NCI-H2029 treated with DMSO at 0.1 percent for 48 hours (cell line): ENCODE measurements at places on chromosomes 7 and 10.

DNA sequence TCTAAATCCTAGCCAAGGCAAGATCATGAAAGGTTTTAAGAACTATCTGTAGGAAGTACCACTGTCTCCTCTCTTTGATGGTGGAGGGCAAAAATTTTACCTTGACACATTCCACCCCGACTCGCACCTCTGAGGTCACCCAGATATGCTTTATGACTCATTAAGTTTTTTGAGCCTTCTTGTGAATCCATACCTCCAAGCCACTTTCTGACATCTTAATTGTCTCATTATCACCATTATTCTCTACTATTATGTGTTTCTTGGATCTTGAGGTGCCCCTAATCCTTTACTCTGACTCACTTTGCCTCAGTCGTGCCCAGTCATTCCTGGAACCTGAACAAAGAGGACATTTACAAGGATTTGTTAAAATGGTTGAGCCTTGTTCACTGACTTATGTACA lies 146.6 kb downstream of the RAPGEF5 start:
- DNase-seq: no peak

DNA sequence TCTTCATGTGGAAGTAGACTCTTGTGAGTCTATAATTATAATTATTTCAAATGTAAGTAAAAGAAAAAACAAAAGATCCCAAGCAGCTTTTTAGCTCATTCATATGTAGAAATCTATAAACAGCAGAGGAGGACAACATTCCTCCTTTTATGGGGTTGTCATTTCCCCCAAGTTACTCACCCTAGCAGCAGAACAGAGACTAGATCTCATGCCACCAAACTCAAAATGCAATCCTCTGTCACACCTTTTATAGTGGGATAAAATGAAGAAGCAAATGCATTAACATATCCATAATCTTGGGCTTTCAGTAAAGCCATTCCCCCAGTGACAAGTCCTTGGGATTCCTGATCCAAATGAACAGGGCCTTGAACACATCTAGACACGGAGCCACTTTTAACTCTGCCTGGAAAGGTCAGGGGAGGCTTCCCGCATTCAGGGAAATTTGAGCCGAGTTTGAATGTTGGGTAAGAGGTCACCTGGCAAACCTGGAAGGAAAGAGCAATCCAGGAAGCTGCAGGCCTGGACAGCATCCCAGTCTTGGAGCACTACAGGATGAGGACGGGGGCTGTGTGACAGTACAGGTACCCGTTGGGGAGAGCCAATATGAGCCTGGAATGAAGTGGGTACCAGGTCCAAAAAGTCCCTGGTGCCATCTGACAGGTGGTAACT lies 76.4 kb downstream of the DOCK4 start:
- peak; percentile 89 for DNase-seq

DNA sequence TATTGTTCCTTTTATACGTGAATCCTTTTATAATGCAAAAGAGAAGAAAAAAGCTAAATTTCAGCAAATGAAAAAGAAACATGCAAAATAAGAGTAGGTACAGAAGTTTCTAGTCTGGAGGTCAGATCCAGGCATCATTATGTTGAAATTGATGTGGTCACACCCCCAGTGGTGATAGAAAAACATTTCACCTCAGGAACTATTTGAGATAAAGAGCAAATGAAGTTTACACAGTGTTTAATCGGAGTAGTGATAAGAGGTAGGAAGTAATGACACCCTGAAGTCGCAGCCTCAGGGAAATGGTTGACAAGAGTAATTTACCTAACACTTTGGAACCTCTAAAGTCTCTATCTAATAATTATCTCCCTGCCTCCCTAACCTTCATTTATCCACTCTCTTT lies 536.0 kb upstream of the STEAP1 start:
- no peak for DNase-seq

DNA sequence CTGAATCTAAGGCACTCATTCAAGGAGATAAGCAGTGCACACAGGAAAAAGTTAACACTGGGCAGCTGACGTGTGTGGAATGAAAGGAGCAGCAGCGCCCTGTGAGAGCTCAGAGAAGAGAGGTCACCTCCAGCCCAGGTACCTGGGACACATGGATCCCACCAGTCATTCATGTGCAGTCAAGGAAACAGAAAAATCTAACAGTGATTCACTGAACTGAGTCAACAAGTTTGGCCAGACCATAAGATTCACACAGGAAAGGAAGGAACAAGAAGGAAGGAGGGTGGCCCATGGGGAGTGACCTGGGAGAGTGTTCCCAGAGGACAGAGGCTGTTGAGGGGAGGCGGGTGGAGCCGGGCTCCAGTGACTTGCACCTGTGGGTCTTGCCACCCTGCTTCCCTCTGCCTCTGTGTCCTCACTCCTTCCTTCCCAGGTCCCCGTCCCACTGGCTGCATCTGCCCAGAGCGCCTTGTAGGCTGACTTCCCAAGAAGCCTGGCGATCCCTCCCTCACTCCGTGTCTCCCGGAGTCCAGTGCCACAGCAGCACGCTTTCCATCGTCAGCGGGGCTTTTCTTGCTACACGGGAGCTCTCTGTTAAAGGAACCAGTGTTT lies 27.7 kb downstream of the RNF32 start:
- no peak for DNase-seq

- DNase-seq: no peak
These were observed 33.6 kb upstream of the BICC1 start for GRCh38 chr10:58479045-58479444.

DNA sequence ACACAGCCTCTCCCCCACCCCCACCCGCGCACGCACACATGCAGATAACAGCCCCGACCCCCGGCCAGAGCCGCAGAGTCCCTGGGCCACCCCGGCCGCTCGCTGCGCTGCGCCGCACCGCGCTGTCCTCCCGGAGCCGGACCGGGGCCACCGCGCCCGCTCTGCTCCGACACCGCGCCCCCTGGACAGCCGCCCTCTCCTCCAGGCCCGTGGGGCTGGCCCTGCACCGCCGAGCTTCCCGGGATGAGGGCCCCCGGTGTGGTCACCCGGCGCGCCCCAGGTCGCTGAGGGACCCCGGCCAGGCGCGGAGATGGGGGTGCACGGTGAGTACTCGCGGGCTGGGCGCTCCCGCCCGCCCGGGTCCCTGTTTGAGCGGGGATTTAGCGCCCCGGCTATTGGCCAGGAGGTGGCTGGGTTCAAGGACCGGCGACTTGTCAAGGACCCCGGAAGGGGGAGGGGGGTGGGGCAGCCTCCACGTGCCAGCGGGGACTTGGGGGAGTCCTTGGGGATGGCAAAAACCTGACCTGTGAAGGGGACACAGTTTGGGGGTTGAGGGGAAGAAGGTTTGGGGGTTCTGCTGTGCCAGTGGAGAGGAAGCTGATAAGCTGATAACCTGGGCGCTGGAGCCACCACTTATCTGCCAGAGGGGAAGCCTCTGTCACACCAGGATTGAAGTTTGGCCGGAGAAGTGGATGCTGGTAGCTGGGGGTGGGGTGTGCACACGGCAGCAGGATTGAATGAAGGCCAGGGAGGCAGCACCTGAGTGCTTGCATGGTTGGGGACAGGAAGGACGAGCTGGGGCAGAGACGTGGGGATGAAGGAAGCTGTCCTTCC lies 620 bp downstream of the EPO start:
- no peak for DNase-seq

DNA sequence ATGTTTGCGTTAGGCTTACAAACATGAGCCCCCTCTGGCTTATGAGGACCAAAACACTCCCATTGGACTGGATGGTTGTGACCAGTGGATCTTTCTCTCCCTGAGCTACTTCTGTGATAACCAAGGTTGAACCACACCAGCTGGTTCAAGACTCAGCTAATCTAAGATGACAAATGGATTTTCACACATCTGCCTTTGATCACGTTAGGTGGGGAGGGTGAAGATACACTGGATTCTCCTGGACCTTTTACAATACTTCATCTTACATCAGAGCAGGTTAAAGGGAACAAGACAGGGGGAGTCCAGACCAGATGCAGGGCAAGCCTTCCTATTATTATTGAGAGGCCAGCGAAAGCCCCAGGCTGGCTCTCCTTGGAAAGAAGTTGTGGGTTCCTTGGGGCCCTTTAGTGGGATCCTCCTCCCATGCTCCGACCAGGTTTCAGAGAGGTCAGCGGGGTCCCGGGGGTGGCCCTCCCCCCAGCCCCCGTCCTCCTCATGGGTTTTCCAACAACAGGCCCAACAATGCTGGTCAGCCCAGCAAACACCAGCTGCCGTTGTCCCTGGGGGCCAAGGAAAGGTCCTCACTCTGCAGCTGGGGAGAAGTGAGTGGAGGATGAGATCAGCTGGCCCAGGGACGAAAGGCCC lies 2.8 kb downstream of the GFRA1 start:
- DNase-seq: no peak

DNA sequence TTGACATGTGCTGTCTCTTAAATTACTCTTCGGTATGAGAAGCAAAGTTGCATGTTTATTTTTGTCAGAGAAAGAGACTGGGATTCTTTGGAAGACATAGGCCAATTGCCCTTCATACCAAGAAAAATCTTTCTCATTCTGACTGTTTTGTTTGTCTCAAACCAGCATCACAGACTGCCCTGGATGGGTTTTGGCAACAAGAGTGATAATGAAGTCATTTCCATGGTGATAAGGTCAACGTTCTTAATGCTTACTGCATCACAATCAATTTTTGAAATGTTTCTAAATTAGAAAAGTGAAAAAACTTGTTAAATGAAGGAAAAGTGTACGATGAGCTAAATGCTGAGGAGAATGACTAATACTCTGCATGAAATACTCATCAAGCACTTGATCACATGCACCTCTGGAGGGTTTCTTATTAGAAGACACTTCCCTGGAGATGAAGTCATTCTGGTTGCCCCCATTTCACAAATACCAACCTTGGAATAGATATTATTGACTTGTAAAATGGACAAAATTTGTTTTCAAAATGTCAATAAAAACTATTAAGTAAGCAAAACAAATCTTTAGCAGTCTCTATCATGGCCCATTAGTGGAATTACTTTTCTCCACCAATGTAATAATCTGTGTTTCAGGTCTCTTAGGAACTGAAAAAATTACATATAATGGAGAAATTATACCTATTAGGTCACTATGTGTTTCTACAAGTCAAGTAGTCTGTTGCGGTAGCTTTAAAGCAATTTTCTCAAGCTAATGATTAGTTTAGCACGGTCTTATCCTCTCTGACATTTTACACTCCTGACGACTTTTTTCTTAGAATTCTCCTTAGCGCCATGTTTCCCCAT lies 19.9 kb upstream of the SEC61G start:
- no peak for DNase-seq

DNA sequence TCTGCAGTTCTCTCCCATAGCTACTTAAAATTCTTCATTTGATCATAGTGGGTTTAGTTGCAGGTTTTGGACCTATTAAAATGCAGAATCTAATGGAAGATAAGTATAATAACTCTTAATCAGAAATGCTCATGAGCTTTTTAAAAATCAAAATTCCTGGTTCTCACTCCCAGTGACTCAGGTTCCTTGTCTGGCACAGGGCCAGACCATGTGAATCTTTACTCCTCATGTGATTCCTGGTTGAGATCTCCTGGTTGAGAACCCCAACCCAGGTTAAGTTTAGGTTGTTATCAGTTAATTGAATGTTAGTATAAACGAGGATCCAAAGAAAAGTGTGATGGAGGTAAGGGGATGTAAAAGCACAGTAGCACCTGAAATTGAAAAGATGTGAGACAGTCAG lies 17.5 kb upstream of the TRUB1 start:
- no peak for DNase-seq

- no peak for DNase-seq
These were observed 1377.4 kb downstream of the XPNPEP1 start for GRCh38 chr10:108545921-108546320.

GRCh38 chr10:110217662-110218008 lies 10.2 kb downstream of the MXI1 start:
- no peak for DNase-seq

- peak; percentile 61 for DNase-seq
These were observed 628.7 kb downstream of the TYW1 start for GRCh38 chr7:67625257-67625737.

DNA sequence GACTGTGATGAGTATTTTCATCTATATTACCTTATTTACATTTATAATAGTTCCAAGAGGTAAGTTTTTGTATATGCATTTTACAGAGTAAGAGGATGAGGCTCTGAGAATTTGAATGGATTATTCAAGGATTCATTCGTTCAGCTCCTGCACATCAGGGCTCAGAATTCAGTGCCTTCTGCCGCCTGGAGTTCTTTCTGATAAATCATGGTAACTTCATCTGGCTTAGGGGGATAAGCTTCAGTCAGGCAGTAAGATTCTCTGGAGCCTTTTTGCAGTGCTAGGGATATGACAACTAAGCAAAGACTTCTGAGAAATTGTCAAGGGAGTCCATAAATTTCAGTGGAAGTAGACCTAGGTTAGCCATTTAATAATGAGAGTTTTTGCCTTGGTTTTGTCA lies 668.6 kb downstream of the NRG3 start:
- no peak for DNase-seq

DNA sequence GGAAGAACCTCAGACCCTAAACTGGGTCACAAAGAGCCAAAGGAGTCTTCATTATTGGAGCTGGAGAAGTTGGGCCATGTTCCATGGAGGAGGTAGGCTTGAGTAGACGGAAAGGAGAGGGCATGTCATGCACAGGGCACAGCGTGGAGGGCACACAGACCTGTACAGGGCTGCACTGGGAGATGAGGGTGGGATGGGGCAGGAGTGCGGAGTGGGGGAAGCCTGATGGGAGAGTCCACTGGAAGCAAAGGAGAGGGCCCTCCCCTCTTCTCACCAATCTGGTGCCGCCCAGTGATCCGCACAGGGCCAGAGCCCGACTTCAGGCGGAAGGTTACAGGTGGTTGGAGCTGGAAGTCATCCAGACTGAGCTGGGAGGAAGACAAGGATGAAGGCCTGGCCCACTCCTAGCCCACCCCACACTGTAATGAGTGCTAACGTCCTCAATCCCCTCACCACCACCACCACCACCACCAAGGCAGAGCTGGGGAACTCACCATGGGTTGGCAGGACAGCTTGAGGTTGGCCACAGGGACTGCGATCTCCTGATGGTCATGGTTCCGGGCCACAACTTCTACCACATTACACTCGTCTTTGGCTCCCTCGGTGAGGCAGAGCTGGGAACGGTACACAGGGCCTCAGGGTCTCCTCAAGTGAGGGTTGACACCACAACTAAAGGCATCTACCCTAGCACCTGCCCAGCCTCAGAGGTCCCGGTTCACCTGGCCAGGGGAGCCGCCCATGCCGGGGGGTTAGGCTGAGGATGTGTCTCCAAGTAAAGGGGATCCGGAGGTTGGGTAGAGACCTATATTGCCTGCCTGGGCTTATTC lies 1.0 kb downstream of the NPM3 start:
- DNase-seq: no peak

- DNase-seq: no peak
These were observed 46.4 kb upstream of the CC2D2B start for GRCh38 chr10:95861386-95861785.
